Activated CD4-positive, alpha-beta T cell treated with anti-CD3 and anti-CD28 coated beads, Interleukin-2, amount 50 U/mL, for 4 hours (primary cell): ENCODE measurements at places on chromosomes 6 and 20.

DNA sequence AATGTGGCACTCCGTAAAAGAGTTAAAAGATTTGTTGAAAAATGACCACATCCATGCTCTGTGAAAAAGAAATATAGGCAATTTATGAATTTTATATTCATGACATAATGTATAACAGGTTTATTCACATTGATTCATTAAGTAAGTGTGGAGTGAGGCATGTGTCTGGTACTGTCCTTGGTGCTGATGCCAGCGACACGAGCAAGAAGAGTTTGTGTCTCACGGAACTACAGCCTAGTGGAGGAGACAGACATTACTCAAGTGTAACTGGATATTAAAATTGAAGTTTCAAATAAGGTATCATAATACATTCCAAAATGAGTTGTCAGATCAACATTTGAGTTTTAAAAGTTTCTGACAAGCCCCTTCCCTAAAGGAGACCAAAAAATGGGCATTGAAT is 158.2 kb upstream of the PRND start:
- DNase-seq, result no peak

GRCh38 chr6:170583756-170584180 is 669 bp downstream of the PDCD2 start:
- DNase-seq, result no peak

DNA sequence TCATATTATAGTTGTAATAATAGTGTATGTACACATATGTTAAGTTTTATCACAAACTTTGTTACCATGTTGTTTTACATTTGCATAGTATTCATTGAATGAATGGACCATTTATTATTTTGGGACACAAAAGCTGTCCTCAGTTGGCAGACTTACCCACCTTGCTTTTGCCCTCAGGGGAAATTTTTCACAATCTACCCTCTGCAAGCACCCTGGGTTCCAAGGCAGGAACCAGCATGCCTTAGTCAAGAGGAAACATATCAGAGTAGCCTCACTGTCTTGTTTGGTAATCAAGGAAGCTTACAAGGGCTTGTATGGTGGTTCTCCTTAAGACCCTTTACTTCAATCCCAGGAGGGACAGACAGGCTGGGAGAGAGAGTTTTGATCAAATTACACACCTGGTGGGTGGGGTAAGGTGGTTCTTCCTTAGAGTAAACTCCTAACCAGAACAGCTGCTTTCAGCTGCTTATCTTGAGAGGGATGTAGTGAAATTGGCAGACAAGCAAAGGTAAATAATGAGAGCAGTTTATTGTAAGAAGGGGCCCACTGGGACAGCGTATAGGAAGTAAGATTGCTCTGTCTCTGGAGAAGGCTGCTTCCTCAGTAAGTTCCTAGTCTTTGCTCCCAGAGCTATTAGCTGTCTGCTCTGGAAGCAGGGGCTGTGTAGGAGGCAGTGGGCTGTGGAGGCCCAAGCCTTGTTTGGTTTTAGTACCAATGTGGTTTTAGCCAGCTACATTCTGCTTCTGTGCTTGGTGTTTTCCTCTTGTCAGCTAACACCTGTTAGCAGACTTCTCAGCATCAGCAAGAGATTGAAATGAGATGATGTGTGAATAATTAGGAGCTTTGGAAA is 31.1 kb downstream of the BRPF3 start:
- no peak for DNase-seq

DNA sequence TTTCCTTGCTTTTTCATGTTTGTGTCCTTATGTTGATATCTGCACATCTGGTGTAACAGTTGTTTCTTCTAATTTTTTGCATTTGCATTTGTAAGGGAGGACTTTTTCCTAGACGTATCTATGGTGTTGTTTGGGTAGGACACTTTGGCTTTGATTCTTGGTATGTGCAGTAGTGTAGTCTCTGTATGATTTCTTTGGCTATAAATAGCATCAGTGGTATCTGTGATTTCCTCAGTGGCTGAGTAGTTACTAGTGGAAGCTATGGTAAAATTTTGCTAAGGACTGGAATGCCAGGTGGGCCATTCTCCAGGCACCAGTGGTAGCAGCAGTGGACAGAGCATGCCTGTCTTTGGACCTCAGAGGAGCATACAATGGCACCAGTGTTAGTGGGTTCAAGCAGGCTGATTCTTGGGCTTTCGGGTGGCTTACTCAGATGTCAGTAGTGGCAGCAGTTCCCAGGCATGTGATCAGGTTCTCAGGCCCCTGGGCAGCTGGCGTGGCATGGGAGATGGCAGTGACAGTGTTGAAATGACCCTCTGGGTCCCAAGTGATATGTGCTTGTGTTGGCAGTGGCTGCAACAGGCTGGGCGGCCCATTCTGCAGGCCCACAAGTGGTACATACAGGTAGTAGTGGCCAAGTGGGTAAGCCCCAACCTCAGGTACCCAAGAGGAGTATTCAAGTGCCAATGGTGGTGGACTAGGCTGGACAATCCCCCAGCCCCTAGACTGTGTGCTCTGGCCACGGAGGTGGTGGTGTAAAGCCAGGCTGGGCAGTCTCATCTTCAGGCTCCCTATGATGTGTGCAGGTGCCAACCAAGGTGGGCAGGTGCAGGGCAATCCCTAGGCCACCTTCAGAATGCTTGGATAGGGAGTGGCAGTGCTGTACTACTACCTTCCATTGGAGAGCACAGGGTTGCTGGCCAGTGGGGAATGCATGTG is 54.5 kb downstream of the PLCG1 start:
- DNase-seq, result no peak

DNA sequence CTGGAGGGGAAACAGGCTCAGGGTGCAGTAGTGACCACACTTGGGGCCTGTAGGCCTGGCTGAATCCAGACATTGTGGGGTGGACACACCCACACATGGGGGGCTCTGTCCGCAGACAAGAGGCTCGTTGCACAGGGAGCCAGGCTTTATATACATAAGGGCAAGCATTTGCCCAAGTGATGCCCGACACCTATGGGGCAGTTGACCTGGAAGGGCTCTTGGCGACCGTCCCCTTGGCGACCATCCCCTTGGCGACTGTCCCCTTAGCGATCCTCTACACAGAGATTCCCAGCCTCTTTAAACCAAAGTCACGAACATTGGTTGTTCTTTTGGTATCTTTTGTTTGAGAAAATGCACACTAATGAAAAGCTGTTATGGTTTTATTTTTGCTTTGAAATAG is 2.7 kb downstream of the TOX2 start:
- no peak for DNase-seq

DNA sequence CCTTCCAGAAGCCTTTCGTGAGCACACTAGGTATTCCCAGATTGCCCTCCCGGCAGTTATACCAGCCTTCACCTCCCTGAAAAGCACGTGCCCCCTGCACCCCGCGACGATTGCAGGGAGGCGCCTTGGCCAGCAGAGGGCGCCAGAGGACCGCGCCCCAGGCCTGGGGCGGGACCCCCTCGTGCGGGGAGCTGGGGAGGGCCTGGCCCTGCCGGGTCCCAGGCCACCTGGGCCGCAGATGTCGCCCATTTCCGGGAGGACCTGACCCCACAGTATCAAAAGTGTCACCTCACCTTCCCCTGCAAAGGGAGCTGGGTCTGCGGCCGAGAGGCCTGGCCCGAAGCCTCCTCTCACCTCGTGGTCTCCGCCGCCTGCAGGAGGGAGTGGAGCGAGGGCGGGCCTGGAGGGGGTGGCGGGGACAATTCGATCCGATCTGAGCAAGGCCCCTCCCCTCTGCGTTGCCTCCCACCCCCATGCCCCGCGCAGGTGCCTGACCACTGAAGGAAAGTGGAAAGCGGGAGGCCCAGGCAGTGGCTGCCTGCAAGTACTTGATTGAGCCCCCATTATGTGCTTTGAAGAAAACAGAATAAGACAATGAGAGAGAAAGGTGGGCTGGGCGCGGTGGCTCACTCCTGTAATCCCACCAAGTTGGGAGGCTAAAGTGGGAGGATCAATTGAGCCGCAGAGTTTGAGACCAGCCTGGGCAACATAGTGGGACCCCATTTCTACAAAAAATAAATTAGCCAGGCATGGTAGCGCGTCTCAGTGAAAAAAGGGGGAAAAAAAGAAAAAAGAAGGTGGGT is 3.5 kb upstream of the SNAI1 start:
- peak; percentile 56 for DNase-seq

DNA sequence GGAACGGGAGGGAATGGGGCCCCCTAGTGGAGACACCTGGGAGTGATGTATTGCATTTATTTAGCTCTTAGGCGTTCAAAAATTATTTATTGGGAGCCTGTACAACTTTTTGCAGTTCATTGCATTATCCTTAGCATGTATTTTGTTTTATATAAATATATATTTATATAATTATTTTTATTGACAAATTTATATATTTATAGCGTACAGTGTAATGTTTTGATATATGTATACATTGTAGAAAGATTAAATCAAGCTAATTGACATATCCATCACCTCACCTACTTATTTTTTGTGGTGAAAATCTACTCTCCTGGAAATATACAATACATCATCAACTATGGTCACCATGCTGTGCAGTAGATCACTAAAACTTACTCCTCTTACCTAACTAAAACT is 975 bp downstream of the SIRT5 start:
- peak; percentile 71 for DNase-seq

DNA sequence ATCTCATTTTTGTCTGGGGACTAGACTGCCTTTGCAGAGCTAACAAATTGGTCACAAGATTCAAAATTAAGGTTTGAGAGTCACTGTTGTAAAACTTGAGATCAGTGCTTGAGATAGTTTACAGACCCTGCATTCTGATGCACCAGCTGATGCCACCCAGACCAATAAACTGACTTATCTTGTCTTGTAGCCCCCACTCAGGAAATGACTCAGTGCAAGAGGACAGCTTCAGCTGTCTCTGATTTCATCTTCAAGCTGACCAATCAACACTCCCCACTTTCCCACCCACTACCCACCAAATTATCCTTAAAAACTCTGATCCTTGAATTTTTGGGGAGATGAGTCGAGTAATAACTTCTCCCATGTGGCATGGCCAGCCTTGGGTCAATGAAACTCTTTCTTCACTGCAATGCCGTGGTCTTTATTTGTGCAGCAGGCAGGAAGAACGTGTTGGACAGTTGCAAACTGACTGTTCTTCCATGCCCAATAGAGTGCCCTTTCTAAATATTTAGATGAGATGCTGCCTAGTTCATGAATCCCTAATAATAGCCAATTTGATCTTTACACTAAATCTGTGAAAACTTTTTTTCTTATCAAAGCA is 48.3 kb upstream of the PROKR2 start:
- no peak for DNase-seq

- no peak for DNase-seq
These were observed 232.8 kb downstream of the GRIK2 start for GRCh38 chr6:101626269-101626668.

GRCh38 chr20:50804437-50805348 is 9.8 kb downstream of the BCAS4 start:
- no peak for DNase-seq

- DNase-seq, result no peak
These were observed 230.1 kb downstream of the TFAP2C start for GRCh38 chr20:56859039-56859800.

DNA sequence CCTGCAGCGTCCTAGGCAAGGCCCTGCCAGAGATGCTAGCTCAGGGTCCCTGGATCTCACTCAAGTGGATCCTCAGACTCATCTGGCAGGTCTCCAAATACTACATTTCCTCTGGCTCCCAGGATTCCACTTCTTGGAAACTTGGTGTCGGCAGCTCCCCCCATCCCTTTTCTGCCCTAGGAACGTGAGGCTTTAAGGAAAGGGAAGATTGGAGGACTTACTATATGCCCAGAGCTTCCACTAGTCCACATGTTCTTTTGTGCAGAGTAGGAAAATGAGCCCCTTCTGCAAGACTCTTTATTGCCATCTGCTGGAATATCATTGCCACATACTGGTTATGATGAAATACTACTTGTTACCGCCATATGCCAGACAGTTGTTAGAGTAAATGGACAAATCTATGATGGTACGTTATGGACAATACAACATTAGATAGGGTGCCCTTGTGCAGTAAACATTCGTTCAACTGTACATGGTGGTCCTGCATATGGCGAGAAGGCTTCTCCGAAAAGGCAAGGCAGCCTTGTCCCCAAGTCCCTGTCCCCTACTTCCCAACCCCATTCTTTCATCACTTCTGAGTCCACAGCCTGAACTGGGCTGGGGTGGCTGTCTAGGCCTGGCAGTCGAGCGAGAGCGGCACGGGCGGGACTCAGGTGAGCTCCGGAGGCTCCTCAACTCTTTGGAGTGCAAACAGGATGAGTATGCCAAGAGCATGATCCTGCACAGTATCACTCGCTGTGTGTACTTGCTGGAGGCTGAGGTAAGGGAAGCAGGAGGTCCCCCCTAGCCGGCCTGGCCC is 780 bp downstream of the ARMC12 start:
- no peak for DNase-seq

DNA sequence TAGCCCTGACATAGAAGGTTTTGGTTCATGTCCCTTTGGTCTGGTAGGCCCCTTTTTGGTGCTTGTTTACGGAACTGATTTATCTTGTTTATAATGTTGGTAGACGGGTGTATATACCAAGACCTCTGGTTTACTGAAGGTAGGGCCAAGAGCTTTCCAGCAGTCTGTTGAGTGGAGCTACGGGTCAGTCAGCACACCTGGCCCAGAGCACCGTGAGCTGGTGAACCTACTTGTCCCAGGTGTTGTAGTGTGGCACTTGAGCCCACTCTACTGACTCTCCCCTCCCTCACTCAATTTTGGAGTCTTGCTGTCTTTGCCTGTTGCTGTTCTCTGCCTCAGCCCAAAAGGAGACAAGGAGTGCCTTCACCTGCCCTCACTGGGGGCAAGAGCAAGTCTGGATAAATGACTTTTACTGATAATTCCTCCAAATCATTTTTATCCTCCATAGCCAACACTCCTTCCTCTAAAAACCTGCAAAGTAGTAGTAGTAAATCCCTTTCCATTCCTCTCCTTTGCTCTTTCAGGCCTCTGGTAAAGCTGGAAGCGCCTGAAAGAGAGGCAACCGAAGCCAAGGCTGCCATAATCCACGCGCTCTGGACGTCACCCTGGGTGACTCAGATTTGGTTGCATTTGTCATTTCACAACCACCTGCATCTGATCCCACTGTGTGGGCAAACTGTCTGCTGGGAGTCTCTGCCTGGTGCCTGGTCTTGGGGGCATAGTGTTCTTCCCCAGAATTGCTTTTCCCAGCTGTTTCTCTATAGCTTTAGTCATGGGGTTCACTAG is 22.2 kb downstream of the RREB1 start:
- no peak for DNase-seq

DNA sequence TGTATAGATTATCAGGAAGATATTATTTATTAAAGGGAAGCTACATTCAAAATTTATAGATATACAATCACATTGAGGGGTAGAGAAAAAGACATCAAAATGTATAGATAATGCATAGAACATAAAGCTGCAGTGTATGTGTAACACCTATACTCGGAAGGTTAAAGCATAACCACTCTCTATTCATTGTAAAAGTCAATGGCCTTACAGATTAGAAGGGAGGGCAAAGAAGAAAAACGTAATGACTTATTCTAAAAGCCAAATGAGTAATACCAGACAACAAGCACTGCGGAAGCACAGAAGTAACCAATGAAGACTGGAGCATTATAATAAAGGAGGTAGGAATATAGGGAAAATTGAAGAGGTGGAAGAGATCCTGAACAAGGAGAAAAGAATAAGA is 11.3 kb downstream of the HBS1L start:
- no peak for DNase-seq

DNA sequence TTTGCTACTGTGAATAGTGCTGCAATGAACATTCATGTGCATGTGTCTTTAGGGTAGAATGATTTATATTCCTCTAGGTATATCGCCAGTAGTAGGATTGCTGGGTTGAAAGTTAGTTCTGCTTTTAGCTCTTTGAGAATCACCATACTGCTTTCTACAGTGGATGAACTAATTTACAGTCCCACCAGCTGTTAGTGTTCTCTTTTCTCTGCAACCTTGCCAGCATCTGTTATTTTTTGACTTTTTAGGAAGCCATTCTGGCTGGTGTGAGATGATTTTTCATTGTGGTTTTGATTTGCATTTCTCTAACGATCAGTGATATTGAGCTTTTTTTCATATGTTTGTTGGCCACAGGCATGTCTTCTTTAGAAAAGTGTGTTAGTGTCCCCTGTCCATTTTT is 40.0 kb downstream of the PLG start:
- DNase-seq, result no peak
